ENCODE measurements at places on chromosomes 16 and 17.

- no peak for DNase-seq
Observed at GRCh38 chr16:89564476-89565255, 4.2 kb downstream of the RPL13 start.

GRCh38 chr16:69078073-69078472 is 27.4 kb upstream of the HAS3 start:
- DNase-seq: no peak

GRCh38 chr16:23254338-23254737 is 47.8 kb upstream of the SCNN1B start:
- DNase-seq: no peak

GRCh38 chr16:28163699-28164098 is 48.1 kb downstream of the XPO6 start:
- no peak for DNase-seq

GRCh38 chr17:49528966-49529365 is 33.9 kb downstream of the NGFR start:
- no peak for DNase-seq

DNA sequence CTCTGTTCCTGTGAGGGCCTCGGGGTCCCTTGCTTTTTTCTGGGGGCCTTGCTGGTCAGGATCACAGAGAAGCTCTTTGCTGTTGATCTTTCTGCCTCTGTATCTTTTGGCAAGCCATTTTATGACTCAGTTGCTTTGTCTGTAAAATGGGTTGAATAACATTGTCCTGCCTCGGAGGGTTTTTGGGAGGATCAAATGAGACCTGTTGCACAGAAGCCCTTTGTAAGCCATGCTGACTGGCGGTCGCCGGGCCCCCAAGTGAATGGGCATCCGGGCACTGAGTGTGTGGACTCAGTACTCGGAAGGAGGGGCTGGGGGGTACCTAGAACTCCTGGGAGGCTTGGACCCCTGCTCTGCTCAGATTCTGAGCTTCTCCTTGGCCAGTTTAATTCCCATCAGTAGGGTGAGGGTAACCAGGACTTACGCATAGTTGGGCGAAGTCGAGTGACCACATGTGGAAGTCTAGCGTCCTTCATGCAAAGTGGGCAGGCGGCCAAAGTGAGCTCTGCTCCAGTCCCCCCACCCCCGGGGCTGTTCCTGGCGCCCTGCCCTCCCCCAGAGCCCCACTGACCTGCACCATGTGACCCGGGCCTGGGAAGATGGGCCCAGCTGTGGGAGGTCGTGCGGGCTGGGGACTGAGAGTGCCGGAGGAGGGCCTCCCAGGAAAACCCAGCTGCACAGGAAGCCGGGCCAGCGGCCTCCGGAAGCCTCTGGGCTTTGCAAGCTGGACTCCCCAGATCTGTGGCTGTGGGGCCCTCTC is 284.0 kb downstream of the SEC14L1 start:
- DNase-seq: no peak

GRCh38 chr17:80618304-80618703 is 73.7 kb downstream of the RPTOR start:
- DNase-seq: no peak

GRCh38 chr17:33300241-33300640 is 7.1 kb upstream of the ASIC2 start:
- no peak for DNase-seq

DNA sequence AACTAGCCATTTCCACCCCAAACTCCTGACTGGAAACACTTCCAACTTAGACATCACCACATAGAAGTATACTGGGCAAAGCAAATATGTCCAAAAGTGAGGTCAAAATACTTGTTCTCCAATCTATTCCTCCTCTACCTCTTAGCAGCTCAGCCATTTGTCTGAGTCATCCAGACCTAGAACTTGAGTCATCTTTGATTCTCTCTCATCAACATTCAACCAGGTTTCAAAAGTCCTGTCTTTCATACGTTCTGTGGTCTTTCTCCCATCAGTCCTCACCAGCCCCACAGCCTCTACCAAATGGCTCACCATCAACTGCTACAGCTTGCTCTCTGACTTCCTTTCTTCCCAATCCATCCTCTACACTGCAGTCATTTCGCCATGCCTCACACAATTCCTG is 6.8 kb downstream of the ANKFY1 start:
- DNase-seq: no peak

DNA sequence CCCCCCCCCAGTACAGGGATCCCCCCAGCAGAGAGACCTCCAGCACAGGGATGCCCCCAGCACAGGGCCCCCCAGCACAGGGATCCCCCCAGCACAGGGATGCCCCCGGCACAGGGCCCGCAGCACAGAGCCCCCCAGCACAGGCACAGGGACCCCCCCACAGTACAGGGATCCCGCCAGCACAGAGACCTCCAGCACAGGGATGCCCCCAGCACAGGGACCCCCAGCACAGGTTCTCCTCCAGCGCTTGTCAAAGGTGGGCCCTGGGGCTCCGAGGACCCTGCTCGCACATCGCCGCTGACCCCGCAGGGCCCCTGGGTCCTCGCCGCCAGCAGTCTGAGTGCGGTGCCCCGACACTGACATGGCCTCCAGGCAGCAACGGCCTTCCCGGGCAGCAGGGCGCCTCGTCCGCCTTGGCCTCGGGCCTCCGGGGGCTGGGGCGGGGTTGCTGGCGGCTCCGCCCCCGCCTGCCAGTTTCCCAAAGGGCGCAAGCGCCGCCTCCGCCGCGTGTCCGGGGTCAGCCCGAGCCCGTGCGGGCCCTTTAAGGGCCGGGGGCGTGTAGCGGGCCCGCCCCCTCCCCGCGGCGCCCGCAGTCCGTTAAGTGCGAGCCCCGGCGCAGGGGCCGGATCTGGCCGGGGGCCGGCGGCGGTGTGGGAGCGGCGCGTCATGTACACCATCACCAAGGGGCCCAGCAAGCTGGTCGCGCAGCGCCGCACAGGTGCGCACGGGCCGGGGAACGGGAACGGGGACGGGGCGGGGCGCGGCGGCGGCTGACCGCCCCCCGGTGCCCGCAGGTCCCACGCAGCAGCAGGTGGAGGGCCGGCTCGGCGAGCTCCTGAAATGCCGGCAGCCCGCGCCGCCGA is at the start of gene MCRIP2:
MCRIP2 (plus strand) TSS at position 503 of the 863 bp plus-strand sequence; CDS start at position 667, 164 bp downstream.
- DNase-seq: no peak

GRCh38 chr17:46764709-46765401 is 53.6 kb downstream of the WNT3 start:
- no peak for DNase-seq

- no peak for DNase-seq
Observed at GRCh38 chr16:89637379-89637778, 20.1 kb downstream of the CHMP1A start.

GRCh38 chr17:78172249-78173051 is 4.1 kb downstream of the SYNGR2 start:
- DNase-seq: no peak

DNA sequence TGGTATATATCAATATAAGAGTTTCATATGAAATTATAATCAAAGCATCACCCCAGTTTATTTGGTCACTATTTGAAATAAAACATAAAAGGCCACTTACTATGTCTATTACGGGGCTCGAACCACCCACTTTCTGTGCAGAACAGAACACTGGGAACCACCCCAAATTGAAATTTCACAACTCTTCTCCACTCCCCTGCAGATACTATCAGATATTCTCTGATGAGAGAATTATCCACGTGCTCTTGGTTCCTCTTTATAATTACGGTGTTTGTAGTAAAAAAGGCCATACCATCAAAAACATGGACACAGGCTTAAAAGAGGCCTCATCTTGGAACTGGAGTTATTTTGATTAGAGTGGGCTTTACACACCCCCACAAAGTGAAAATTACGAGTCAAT is 82.8 kb downstream of the WDR59 start:
- no peak for DNase-seq

DNA sequence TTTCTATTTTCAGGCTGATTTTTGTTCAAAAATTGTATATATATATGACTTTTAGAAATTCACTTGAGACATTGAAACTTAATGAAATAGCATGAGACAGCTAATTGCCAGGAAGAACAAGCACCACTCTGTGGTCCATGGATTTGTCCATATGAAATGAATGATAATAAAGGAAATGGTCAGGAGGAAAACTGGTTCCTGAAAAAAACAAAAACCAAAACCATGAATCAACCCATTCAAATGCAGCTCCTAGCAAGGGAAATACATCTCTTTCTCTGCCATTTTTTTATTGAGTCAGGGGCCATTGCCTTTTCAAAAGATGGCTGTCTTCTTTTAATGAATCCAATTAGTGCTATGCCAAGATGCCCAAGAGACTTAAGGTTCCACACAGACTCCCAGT is 230.7 kb downstream of the SLC39A11 start:
- no peak for DNase-seq

- DNase-seq: peak; percentile 31
Observed at GRCh38 chr17:78442648-78443218, 64.3 kb downstream of the PGS1 start.

GRCh38 chr16:76114681-76115080 is 162.5 kb upstream of the CNTNAP4 start:
- no peak for DNase-seq

- DNase-seq: no peak
Observed at GRCh38 chr16:80161799-80162739, 378.7 kb upstream of the DYNLRB2 start.

DNA sequence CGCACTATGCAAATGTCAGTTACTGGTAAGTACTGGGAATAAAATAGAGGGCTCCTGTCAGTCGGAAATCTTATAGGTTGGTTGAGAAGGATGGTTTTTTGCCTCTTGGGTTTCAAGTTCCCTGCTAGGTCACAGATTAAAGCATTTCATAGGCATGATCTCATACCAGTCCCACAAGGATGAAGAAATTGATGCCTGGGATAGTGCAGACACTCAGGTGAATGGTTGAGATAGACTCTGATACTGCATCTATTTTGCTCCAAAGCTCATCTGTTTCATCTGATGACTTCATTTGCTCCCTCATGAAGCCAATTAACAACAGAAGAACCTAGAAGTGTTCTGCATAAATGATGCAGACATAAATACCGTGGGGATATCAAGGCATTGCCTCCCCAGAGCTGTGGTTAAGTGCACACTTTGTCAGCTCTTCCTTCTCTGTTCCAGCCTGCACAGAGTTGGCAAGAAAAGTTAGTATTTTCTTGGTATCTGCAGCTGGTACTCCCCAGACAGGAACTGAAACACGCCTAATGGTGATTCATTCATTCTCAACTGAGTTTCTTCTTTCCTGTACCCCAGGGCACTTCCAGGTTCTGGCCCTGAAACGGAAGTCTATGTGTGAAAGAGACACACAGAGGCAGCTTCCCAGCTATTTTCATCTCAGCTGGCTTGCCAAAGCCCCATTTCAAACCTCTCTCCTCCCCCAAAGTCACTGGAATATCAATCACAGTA is 418.3 kb upstream of the SALL1 start:
- no peak for DNase-seq

DNA sequence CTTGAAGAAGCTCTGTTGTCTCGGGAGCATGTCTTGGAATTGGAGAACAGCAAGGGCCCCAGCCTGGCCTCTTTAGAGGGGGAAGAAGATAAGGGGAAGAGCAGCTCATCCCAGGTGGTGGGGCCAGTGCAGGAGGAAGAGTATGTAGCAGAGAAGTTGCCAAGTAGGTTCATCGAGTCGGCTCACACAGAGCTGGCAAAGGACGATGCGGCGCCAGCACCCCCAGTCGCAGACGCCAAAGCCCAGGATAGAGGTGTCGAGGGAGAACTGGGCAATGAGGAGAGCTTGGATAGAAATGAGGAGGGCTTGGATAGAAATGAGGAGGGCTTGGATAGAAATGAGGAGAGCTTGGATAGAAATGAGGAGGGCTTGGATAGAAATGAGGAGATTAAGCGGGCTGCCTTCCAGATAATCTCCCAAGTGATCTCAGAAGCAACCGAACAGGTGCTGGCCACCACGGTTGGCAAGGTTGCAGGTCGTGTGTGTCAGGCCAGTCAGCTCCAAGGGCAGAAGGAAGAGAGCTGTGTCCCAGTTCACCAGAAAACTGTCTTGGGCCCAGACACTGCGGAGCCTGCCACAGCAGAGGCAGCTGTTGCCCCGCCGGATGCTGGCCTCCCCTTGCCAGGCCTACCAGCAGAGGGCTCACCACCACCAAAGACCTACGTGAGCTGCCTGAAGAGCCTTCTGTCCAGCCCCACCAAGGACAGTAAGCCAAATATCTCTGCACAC is 21.2 kb downstream of the AKAP1 start:
- no peak for DNase-seq

GRCh38 chr16:17270111-17270510 is 200.6 kb downstream of the XYLT1 start:
- DNase-seq: no peak

DNA sequence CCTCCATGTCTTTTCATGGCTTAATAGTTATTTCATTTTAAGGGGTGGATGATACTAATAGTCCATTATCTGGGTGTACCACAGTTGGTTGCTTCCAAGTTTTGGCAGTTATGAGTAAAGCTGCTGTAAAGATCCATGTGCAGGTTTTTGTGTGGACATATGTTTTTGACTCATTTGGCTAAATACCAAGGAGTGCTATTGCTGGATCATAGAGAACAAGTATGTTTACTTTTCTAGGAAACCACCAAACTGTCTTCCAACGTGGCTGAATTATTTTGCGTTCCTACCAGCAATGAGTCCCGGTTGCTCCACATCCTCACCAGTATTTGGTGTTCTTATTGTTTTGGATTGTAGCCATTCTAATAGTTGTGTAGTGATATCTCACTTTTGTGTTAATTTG is 181.9 kb downstream of the SPECC1 start:
- no peak for DNase-seq

- DNase-seq: no peak
Observed at GRCh38 chr17:29149431-29150064, 30.6 kb downstream of the MYO18A start.

- no peak for DNase-seq
Observed at GRCh38 chr17:77441940-77442339, 301.2 kb downstream of the SEC14L1 start.

DNA sequence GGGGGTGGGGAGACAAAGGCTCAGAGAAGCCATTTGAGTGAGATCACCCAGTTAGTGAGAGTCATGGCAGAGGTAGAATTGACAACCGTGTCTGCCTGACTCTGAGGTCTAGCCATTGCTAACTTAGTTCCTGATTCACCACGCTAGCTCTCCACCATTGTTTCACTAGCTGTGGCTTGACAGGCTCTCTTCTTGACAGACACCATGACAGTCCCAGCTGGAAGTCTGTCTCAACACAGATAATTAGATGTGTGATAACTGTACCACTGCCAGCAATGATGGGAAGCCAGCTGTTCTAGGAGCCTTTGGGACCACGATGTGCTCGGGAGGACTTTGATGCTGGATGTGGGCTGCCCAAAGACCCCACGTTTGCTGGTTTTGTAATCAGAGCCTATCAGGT is 170.5 kb upstream of the CACNG3 start:
- DNase-seq: no peak

DNA sequence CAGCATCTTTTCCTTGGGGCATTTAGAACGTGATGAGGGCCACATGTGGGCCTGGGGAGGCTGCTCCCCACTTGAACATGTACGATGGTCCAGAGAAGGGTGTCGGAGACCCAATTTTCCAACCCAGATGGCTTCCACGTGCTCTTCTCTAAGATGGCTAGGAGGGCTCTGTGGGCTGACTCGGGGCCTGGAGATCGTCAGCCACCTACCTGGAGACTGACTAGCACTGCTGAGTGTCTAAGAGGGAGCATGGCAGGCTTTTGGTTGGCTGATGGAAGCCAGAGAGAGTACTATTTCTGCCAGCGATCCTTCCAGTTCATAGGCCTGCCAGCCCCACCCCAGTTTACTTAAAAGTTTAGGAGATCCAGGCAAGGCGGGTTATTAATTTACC is 60.2 kb upstream of the CLEC18A start:
- no peak for DNase-seq
